ENCODE measurements at places on chromosomes 1 and 21.

GRCh38 chr1:7558041-7558461 lies 213.0 kb upstream of the VAMP3 start:
- DNase-seq, result no peak

GRCh38 chr21:14876524-14876840 lies 188.3 kb downstream of the NRIP1 start:
- DNase-seq, result no peak

GRCh38 chr1:34785231-34785874 lies 4.3 kb downstream of the GJB3 start:
- DNase-seq, result no peak

DNA sequence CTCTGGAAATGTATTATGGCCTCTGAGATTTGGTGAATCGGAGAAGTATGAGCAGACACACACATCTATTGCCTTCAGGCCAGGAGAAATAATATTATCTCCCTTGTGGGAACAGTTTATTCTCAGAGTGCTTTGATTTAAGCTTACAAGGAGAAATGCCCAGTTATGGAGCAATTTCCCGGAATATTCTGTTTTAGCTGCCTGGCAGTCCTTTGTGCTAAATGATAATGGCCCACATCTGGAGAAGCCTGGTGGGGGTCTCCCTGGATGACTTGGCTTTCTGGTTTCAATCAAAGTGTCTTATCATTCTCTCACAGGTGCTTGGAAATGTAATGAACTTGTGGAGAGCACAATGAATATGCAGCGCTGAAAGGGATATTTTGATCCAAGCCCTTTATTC lies 389.6 kb upstream of the USP24 start:
- no peak for DNase-seq

DNA sequence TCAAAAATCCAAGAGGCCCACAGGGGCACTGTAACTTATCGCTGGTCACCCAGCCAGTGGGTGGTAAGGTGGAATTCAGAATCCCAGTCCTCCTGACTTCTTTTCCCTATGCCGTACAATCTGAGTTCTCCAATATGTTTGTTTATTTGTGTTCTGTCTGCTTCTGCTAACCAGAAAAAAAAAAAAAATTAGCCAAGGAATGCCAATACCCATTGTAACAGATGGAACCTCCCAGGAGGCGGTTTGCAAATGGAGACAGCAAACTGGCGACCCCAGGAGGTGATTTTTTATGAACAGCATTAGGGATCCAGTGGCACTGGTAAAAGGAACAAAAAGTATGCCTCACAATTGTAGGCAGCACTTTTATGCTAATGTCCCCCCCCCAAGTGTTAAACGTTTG lies 189.0 kb upstream of the FGGY start:
- no peak for DNase-seq

DNA sequence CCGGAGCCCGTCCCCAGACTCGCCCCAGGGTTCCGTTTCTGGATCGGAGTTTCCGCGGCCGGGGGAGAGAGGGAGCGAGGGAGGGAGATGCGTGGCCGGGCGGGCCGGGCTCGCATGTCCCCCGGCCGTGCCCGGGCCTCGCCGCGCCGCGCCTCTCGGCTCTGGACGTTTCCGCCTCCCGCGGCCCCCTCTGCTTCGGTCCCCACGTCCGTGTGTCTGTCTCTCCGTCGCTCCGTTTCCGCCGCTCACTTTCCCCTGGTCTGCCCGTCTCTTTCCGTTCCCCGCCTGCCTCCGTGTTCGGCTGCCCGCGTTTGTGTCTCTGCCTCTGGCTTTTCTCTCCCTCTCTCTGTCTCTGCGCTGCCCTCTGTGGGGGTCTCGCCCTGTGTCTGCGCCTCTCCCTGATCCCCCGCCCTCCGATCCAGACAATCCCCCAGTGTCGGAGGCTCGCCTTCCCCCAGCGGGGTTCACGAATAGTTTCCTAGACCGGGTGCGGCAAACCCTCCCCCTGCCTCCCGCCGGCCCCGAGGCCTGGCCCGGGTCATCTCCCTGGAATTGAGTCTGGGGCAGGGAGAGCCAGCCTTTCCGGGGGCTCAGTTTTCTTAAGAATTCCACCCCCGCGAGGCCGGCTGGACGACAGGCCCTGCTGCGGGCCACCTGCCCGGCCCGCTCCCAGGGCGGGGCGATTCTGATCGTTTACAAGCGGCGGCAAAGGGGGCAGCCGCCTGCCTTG lies 735 bp downstream of the NBL1 start:
- peak; percentile 39 for DNase-seq

- DNase-seq, result peak; percentile 37
These were observed 107.0 kb upstream of the TLR5 start for GRCh38 chr1:223249854-223250631.

DNA sequence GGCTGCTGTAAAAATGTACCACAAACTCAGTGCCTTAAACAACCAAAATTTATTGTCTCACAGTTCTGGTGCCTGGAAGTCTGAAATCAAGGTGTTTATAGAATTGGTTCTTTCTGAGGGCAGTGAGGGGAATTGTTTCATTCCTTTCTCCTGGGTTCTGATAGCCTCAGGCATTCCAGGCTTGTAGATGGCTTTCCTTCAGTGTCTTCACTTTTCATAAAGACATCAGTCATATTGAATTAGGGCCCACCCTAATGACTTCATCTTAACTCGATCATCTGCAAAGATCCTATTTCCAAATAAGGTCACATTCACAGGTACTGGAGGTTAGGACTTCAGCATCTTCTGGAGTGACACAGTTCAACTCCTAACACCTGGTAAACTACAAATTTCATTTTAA lies 15.0 kb downstream of the CDKN2C start:
- no peak for DNase-seq

GRCh38 chr1:1014799-1015681 lies 1.7 kb downstream of the ISG15 start:
- DNase-seq, result peak; percentile 75

DNA sequence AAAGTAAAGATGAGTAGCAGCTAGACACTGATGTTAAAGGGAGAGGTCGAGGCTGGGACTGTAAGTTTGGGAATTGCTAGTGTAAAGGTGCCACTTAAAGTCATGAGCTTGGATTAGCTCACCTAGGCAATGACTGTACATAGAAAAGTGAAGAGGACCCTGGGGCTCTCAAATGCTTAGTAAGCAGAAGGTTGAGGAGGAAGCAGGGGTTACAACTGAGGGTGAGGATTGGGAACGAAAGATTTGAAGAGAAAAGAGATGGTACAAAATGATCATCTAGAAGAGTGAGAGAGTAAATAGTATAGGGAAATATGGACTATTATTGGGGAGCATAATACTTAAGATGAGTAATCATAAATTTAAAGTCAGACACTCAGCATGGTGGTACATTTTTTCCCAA lies 63.1 kb upstream of the TNFSF4 start:
- DNase-seq, result no peak

- no peak for DNase-seq
These were observed 15.9 kb downstream of the ZBTB8B start for GRCh38 chr1:32480761-32481160.

DNA sequence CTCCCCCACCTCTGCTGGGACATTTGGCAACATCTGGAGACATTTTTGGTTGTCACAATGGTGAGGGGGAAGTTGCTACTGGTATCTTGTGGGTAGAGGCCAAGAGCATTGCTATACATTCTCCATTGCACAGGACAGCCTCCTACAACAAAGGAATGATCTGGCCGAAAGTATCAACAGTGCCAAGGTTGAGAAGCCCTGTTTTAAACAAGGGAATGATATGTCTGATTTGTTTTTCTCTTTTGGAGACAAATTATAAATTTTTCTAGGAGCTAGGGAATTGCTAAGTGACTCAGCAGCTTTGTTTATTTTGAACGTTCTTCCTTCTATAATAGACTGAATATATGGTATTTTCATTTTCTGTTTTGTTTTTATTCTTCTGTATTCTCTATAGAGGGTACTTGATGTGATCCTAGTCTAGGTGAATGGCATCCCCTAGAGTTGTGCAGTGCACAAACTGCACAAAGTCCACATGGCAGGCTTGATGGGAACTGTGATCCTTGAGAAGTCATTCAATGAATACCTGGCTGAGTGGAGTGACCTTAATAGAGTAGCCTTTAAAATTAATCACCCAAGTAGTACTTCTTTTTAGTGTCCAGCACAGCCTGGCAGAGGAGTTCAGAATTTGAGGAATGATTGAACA lies 288.6 kb upstream of the USP24 start:
- DNase-seq, result no peak

All from suppressor macrophage treated with lipopolysaccharide for 4 hours (primary cell).